ENCODE measurements at places on chromosomes 2 and 18. TPM values are rescaled to one million over a fixed set of nuclear protein-coding genes. Genes with fewer than 3 reads are reported as not detected.

GRCh38 chr2:20745924-20746555 is 76.9 kb downstream of the LDAH start:
- DNase-seq, result no peak

GRCh38 chr2:171432206-171432968 is 1.4 kb downstream of the METTL8 start:
- no peak for DNase-seq

DNA sequence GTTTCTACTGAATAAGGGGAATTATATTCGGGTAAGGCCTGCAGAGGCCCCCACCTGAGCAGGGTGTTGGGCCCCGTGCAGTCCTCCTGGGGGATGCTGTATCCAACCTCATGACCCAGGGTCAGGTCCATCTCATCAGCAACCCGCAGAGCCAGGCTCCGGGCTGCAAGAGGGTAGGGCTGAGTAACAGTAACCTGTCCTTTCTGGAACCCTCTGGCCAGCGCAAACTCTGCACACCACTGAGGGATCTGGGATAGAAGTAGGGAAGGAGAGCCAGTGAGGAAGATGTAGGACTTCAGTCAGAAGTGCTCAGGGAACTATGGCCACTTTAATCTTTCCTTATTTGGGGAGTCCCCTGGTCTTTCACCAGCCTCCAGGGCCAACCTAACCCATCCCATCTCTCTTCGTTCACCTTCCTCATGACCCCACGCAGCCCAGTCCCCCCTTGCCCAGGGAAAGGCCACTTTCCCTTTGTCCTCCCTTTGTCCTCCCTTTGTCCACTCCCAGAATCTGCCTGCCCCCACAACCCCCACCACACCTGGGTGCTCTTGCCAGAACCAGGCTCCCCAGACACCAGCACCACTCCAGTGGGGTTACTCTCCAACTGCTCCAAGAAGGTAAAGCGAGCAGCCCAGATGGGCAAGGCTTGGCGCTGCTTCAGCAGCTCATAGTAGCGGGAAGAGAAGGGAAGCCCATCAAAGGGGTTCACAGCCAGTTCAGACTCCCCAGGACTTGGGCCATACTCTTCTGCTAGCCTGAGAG is 895 bp downstream of the DQX1 start:
- DNase-seq, result no peak

DNA sequence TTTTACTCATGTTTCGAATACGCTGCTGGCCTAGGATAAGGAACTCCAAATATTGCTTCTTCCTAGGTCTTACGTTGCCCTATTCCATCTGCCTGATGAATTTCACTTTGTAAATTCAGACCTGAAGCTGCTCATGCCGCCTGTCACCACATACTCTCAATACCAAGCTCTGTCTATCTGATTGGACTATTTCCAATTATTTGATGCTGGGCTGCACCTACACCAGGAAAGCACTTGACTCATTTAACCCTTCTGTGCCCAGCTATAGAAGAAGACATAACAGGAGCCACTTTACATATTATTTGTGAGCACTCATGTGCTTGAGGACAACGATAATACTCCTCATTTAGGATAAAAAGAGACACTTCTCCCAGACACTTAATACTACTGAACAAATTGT is 1293.9 kb upstream of the LRRTM1 start:
- DNase-seq, result no peak

DNA sequence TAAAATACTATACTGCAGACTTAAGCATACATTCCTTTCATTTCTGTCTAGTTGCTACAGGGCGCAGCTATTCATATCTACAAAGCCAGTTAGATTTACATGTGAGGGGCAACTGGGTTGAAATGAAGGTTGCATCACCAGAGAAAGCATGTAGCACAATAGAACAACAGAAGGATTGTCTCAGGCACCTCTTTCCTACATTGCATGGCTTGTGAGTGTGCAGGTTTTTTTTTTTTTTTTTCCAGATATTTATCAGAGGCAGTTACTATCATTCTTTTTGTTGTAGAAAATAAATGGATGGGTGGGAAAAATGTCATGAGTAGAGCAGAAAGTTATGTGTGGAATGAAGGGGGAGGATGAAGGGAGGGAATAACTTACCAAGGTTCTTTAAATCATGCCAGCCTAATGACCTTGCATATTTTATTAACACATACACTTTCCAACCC is 86.8 kb downstream of the ERBB4 start:
- DNase-seq, result no peak

DNA sequence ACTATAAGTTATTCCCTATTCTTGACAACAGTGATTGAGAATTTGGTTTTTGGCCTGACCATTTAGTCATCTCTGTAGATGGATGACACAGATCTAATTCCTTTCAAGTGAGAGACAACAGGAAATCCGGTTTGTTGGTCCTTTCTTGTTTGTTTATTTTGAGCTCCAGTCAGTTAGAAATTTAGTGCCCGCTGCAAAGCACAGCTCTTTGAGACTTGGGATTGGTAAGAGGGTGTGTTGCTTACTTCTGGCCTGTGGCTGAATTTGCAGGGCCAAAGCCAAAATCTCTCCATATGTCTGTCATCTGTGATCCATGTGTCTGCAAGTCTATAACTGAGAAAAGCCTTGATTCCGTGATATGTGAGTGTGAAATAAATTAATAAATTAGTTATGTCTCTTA is 74.3 kb downstream of the BIN1 start:
- no peak for DNase-seq

GRCh38 chr2:19848029-19848750 is 53.6 kb downstream of the TTC32 start:
- DNase-seq, result peak; percentile 76

DNA sequence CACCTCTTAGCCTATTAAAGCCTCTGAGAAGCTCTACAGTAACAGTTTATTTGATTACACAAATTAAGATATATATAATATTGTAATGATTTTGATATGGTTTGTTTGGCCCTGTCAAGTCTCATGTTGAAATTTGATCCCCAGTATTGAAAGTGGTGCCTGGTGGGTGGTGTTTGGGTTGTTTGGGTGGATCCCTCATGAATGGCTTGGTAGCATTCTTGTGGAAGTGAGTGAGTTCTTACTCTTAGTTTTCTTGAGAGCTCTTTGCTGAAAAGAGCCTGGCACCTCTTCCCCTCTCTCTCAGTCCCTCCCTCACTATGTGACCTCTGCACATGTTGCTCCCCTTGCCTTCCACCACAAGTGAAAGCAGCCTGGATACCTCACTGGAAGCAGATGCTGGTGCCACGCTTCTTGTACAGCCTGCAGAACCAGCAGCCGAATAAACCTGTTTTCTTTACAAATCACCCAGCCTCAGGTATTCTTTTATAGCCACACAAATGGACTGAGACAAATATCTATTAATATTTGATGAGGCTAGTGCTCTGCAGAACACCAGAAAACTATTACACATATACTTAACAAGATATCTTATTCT is 52.8 kb downstream of the SLC4A10 start:
- DNase-seq, result no peak

- DNase-seq, result no peak
These were observed 228.0 kb upstream of the SPHKAP start for GRCh38 chr2:228409493-228409892.

DNA sequence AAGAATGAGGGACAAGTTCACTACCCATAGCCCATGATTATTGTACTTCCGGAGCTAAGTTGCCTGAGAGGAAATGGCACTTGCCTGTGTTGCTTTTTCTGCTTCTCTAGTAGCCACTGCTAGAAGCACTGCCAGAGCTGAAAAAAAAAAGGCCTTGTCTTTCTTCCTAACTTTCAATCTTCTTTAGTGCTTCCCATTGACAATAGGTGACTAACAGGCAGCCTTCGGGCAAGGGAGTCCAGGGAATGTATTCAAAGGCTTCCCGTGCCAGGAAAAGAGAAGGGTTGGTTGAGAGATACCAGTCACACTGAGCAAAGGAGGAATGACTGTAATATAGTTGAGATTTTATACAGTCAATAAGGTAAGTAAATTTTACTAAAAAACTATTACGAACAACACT is 242.0 kb downstream of the CALCRL start:
- DNase-seq, result no peak

DNA sequence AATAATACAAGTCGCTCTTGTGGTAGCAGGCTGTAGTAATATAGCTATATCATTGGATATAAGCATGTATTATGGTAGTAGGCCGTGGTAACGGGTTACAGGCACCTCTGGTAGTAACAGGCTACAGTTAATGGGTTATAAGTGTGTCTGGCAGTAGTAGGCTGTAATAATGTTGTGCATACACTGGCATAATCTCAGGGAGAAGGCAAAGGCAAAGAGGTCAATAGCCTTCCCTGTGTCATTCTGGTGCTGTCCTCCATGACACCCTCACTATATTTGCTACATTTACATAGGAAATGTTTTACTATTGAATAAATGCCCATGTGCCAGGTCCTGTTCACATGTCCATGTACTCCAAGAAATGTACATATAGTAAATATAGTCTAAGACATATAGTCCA is 12.8 kb upstream of the TNP1 start:
- DNase-seq, result no peak

The SPC25 gene
- 0.74 TPM for total RNA-seq

The CABLES1 gene
- 25.0 TPM for total RNA-seq

The VAMP5 gene
- total RNA-seq, result 35.6 TPM
